ENCODE measurements at places on chromosomes 5 and 9. TPM values are rescaled to one million over a fixed set of nuclear protein-coding genes. Genes with fewer than 3 reads are reported as not detected.
A peak's percentile ranks its signal among the peaks of the same experiment; 100 is the strongest.

LCN2 gene
- 85.5 TPM for total RNA-seq

CCDC183 gene
- total RNA-seq = 2.3 TPM

PAXX gene
- total RNA-seq = 51.2 TPM

PHF24 gene
- 0.29 TPM for total RNA-seq

- no peak for DNase-seq
These were observed 338.9 kb downstream of the CDH12 start for GRCh38 chr5:22514231-22514630.

DNA sequence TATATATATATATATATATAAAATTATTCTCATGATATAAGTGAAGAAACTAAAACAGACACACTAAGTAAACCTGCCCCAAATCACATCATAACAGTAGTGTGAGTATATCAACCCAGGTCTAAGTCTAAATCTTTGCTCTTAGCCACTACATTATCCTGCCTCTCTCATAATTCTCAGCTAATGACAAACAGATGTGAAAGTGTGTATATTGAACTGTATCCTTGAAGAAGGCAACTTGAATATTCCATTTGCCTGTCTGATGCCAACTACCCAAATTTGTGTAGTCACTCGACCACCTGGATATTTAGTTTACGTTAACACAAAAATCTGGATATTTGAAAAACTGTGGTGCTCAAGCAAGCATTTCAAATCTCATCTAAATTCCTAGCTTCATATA is 97.4 kb downstream of the PPP2R2B start:
- DNase-seq = no peak

DNA sequence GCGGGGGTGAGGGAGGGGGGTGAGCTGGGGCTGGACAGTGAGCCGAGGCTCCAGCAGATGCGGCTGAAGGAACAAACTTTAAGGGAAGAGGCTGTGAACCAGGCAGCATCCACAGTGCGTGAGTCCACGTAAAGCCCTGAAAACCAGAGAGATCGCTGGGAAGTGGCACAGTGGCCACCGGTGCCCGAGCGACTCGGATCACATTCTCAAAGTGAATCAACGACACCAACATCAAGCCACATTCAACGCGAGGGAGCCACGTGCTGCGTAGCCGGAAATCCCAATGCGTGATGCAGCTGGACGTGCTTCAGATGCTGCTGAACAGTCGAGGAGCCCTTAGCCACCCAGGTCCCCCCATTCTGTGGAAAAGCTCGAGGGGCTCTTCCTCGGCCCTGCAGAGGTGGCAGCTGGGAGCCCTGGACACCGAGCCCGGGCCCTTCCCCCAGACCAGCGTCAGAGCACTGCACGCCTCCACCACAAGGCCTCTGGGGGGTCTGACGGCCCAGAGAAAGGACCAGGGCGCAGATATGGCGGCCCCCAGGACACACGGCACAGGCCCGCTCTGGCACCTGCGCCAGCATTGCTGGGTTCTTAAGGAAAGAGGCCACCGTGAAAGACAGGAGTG is 53.7 kb upstream of the EXOC3 start:
- DNase-seq = no peak

GRCh38 chr9:84731696-84732095 is 62.2 kb downstream of the NTRK2 start:
- no peak for DNase-seq

DNA sequence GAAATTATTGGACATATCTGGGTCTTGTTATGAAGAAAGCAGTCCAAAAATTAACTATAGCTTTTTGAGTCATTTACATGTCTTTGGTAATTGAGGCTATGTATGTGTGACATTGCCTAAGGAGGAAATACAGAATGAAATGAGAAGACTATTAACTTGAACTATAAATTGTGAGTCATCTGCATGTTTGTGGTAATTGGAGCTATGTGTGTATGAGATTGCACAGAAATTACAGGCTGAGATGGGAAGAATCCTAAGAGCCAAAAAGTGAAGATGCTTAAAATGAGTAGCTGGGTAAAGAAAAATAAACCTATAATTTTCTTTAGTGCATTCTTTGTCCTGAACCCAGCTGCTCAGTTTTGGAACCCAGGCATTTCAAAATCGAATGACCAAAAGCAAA is 747.6 kb upstream of the EDIL3 start:
- DNase-seq = no peak

DNA sequence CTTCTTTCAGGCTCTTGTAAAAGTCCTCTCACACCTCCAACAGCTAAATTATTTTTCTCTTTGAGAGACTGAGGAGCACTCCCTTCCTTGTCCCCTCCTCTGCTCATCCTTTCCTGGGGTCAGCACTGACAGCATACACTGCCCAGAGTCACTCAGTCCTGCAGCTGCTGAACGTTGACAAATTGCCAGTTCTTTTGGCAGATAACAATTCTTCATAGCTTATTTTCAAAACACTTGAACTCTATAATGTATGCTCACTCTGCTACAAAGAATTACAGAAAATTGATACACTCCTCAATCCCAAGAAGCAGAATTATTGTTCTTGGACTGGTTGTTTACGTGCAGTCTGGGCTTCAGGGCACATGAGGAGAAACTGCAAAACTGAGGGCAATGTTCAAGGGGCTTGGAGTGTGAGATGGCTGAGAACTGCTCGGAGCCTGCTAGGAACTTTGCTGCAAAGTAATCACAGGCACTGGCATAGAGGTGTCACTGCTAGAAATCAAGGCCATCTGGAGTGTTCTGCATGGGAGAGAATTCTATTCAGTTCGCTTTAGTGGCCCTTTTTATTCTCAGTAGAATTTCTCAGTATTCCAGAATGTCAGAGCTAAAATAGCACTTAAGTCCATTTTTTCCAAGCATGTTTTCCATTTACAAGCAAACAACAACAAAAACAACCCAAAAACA is 96.4 kb upstream of the SPOCK1 start:
- no peak for DNase-seq

DNA sequence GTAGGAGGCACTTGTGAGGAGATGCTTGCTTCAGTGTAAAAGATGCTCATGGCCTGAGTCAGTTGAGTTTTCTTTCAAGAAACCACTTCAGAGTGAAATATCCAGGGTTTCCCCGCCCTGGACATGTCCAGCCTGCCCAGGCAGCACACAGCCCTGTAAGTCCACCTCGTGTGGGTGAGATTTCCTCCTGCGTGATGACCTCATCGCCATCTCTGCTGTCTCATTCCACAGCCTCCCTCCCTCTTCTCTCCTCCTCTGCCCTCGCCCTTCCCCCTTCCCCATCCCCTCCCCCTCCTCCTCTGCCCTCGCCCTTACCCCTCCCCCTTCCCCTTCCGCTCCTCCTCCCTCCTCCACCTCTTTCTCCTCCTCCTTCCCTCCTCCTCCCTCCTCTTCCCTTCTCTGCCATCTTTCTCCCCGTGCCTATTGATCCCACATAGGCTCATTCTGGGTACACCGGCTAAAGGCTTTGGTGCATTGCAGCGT is 34.0 kb upstream of the NCS1 start:
- DNase-seq = peak; percentile 31

DNA sequence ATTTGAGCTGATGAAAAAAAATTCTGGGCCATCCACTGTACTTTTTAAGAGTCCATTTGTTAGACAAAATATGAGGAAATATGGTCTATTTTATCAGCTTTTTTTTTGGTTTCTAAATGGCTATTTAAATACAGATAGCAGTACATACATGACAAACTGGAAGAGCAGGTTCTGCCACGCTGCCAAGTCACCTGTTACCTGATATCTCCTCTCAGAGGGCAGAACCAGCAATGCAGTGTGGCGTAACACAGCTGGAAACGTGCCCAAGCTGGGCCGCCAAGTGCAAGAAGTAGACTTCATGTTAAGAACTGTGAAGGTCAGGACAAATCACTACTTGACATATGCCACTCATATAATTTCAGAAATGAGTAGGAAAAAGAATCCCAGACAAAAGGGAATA is 8.1 kb downstream of the MCIDAS start:
- peak; percentile 89 for DNase-seq

DNA sequence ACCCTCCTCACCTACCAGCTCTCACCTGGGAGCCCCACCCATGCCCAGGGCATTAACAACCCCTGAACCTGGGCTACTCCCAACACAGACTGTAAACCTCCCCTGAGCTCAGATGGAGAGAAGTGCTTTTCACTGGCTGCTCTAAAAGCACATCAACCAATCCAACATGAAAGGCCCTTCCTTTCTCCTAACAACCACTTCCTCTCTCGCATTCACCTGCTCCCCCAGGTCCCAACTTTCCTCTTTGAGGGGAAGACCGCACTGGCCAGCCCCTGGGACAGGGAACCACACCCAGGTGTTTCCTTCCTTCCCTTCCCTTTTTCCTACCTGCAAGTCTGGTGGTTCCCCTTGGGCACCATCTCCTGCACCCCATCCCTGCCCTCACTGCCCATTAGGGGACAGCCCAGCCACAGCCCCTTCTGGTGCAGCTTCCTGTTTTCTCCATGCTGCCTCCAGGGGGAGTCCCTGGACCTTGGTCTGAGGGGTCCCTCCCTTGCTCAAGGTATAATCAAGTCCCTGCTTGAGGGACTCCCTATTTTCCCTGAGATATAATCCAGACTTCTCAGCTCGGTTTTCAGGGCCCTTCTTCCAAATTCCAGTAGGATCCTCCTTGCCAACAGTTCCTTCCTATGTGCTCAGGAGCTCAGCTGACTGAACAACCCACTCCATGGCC is 30.5 kb upstream of the DAB2IP start:
- DNase-seq = no peak

- no peak for DNase-seq
These were observed 97.9 kb downstream of the CACNA1B start for GRCh38 chr9:137975527-137975913.

DNA sequence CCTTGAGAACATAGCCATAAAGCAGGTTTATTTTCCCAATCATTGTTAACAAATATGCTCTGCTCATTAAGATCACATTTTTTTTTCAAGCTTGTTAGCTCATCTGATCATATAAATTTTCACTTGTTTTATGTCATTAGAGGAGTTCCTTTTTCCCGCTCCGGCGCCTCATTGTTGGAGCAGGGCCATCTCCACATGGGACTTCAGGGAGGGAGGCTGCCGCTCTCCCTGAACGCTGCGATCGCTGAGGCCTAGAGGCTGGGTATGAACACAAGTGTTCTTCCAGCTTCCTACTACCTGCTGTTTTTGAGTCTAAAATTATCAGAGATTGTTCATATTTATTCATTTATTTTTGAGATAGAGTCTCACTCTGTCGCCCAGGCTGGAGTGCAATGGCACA is 246.9 kb downstream of the MPDZ start:
- no peak for DNase-seq

DNA sequence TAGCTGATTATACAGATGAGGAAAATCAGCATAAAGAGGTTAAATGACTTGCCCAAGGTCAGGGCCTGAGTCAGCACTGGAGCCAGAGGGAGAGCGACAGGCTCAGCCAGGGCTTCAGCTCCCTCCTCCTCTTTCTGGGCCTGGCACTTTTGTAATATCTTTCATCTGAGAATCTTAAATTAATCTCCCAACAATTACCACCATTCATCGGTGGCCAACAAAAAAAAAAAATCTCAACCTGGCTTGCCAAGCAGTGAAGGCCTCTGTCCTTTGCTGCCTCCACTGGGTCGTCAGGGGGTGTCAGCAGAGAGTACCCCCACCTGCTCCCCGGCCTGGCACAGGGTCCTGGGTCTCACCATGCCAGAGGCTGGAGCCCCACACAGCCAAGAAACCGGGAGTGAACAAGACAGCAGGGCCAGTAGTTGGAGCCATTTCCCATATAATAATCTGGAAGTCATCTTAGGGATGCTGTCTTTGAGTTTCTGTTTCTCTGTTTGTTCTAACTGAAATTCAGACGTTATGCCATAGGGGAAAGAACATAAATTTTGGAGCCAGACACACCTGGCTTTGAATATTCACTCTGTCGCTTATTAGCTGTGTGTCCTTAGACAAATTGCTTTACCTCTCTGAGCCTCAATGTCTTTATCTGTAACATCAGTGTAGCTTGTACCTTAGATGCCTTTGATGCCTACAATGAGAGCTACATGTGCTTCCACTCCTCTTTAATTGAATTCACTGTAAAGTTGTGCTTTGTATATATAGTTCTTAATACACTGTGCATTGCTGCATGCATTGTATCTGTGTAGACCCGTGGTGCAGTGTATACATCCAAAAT is 299.9 kb upstream of the MSX2 start:
- DNase-seq = no peak
